Activated T-cell treated with anti-CD3 and anti-CD28 coated beads, Interleukin-2, amount 50 U/mL, for 24 hours (primary cell): ENCODE measurements at places on chromosomes 7 and 10.

- no peaks in the 10 kb centered on the region for H3K36me3 ChIP-seq
- H3K4me1 ChIP-seq = no peaks in the 10 kb centered on the region
- no peak overlapping the region for H3K27ac ChIP-seq
- H3K4me3 ChIP-seq = no peak overlapping the region
Measured at GRCh38 chr10:113493195-113493594, 59.7 kb upstream of the HABP2 start.

DNA sequence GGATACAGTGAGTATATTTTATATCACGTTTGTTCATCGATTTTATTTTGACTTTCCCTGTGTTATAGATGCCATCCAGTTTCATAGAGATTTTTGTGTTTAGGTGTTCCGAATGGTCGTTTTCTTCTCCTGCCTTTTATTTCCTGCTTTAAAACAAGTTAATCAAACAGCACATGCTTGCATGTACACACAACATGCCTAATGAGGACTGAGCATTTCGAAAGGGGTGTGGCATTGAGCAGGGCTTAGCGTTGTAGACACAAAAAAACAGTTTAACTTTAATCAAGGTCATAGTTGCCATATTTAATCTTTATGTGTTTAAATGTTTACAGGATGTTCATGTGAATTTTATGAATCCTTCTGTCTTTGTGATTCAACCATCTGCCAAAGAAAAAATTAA lies 430.5 kb upstream of the GALNT17 start:
- H3K27ac ChIP-seq = no peak overlapping the region
- H3K27me3 ChIP-seq = peaks cover 25% of the 10 kb centered on the region
- H3K36me3 ChIP-seq = no peaks in the 10 kb centered on the region
- peaks cover 11% of the 10 kb centered on the region for H3K4me1 ChIP-seq

DNA sequence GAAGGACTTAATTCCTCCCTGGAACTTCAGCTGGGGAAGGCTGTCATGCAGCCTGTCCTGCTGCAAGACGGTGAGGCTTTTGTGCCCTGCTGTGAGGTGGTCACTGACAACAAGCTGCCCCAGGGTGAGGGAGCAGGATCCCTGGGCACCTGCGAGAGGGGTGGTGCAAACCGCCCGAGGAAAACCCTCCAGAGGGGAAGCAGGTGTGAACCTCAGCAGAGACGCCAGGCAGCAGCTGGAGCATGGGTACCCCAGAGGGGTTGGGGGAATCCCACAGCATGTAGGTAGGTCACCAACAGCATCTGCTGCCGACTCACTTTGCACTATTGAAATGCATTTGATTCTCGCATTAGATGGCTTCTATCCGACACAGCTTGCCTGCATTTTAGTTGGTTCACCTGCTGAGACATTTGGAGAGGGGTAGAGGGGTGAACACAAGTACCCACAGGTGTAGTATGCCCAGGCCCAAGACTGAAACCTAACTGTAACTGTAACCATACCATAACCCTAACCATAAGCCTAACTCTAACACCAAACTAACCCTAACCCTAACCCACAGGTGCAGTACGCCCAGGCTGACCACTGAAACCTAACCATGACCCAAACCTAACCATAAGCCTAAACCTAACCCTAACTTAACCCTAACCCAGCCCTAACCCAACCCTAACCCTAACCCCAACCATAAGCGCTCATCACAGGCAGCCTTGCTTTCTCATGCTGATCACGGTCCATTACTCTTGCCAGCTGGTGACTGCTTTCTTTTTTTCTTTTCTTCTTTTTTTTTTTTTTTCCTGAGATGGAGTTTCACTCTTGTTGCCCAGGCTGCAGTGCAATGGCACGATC lies 85.9 kb downstream of the ELFN1 start:
- no peak for DNase-seq
- H3K4me1 ChIP-seq = peaks cover 9% of the 10 kb centered on the region
- H3K36me3 ChIP-seq = no peaks in the 10 kb centered on the region
- peaks cover 11% of the 10 kb centered on the region for H3K27me3 ChIP-seq
- no peak overlapping the region for H3K4me3 ChIP-seq

DNA sequence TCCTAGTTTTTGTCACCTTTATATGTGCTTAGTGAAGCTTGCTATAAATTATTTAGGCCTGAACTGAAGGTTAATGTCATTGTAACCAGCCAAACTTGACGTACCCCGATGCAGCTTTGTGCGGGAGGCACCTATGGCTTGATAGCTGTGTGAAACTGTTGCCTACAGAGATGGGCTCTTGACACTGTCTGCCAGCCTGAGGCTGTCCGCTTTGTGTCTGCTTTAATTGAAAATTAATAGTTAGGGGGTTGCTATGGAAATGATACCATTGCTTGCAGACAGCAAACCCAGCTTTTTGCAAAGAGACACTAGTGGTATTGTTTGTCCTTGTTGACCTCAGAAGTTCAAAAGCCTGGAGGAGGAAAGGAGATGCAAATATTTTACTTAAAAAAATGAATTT lies 2.1 kb upstream of the FOXP2 start:
- no peaks in the 10 kb centered on the region for H3K27me3 ChIP-seq
- no peak overlapping the region for H3K4me3 ChIP-seq
- no peak overlapping the region for H3K27ac ChIP-seq
- H3K4me1 ChIP-seq = no peaks in the 10 kb centered on the region

- H3K36me3 ChIP-seq = no peaks in the 10 kb centered on the region
- no peak overlapping the region for H3K4me3 ChIP-seq
- DNase-seq = no peak
- H3K27ac ChIP-seq = no peak overlapping the region
- H3K27me3 ChIP-seq = peaks cover 29% of the 10 kb centered on the region
Measured at GRCh38 chr10:113297226-113297625, 255.6 kb upstream of the HABP2 start.

GRCh38 chr7:101754424-101755159 lies 62.8 kb upstream of the CUX1 start:
- H3K4me3 ChIP-seq = peak overlapping the region; percentile 73
- peaks cover 15% of the 10 kb centered on the region for H3K4me1 ChIP-seq
- peak; percentile 42 for DNase-seq
- H3K27me3 ChIP-seq = no peaks in the 10 kb centered on the region

GRCh38 chr10:132653721-132654120 lies 116.1 kb downstream of the INPP5A start:
- H3K27me3 ChIP-seq = no peaks in the 10 kb centered on the region
- no peak overlapping the region for H3K4me3 ChIP-seq
- H3K27ac ChIP-seq = no peak overlapping the region
- no peak for DNase-seq

GRCh38 chr10:55466806-55467504 lies 665.9 kb upstream of the PCDH15 start:
- H3K4me3 ChIP-seq = no peak overlapping the region
- no peaks in the 10 kb centered on the region for H3K36me3 ChIP-seq
- no peaks in the 10 kb centered on the region for H3K4me1 ChIP-seq
- DNase-seq = no peak
- H3K27me3 ChIP-seq = no peaks in the 10 kb centered on the region

DNA sequence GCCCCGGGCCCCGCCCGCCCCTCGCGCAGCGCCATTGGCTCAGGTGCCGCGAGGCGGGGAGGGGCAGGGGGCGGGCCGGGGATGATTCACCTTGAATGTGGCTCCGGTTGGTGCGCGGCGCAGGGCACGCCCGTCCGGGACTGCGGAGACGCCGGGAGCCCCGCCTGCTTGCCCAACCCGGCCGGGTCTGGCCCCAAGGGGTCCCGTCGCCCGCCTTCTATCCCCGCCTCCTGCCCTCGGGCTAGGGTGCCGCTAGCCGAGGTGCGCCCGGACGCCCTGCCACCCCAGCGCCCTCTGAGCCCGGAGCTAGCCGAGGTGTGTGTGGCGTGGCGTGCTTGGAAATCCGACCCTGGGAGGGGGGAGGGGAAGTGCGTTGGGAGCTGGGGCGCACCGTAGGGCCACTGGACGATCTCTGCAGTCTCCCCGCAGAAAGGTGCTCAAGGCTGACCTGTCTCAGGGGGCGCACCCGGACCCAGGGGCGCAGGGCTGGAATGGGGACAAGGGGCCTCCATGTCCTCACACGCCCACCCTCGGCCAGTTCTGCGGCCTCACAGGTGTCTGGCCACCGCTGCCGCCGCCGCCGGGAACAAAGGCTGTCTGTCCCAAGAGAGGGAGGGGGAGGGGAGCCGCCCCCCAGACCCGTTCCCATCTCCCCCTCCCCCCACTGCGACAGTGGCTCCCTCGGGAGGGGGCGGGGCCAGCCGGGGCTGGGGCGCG lies 168.9 kb downstream of the NRF1 start:
- peaks cover 41% of the 10 kb centered on the region for H3K4me1 ChIP-seq
- peak overlapping the region; percentile 63 for H3K4me3 ChIP-seq
- peaks cover 70% of the 10 kb centered on the region for H3K27me3 ChIP-seq
- DNase-seq = peak; percentile 84
- H3K36me3 ChIP-seq = no peaks in the 10 kb centered on the region
- no peak overlapping the region for H3K27ac ChIP-seq

DNA sequence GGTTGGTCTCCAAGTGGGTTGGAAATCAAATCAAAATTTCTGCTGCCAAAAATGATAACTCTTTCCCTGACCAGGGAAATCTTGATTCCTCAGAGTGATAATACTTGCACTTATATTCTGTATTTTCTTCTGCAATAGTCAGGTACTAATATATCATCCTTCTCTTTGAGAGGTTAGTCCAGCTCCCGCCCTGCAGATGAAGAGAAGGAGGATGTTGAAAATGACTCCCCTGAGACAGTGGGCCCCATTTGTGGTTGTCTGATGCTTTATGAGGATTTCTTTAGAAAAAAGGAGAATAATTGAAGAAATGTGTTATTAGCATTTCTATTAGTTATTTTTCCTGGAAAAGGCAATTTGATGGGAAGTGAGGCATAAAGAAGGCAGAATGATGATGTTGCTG lies 213.0 kb downstream of the SEC23IP start:
- DNase-seq = no peak
- no peak overlapping the region for H3K4me3 ChIP-seq
- H3K4me1 ChIP-seq = no peaks in the 10 kb centered on the region
- no peaks in the 10 kb centered on the region for H3K36me3 ChIP-seq
- no peak overlapping the region for H3K27ac ChIP-seq
- H3K27me3 ChIP-seq = peaks cover 22% of the 10 kb centered on the region

DNA sequence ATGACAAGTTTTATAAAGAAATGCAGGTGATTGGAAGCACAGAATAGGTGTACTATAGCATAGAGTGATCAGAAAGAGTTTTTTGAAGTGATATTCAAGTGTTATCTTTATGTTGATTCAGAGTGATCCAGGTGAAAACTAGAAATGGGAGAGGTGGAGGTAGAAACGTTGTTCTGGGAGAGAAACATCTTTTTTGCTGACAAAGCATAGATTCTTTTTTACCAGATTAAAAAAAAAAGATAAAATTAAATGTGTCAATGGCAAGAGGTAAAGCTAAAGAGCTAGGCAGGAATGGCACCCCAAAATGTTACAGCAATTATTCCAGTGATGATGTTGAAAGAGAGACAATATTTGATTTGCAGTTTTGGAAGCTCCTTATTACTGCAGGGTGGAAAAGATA lies 12.6 kb upstream of the VSTM2A start:
- H3K27me3 ChIP-seq = no peaks in the 10 kb centered on the region
- H3K4me1 ChIP-seq = no peaks in the 10 kb centered on the region
- H3K36me3 ChIP-seq = no peaks in the 10 kb centered on the region
- H3K4me3 ChIP-seq = no peak overlapping the region
- H3K27ac ChIP-seq = no peak overlapping the region

GRCh38 chr7:113204415-113204814 lies 86.1 kb upstream of the SMIM30 start:
- H3K4me1 ChIP-seq = no peaks in the 10 kb centered on the region
- DNase-seq = no peak
- H3K36me3 ChIP-seq = no peaks in the 10 kb centered on the region
- H3K27me3 ChIP-seq = peaks cover 32% of the 10 kb centered on the region

DNA sequence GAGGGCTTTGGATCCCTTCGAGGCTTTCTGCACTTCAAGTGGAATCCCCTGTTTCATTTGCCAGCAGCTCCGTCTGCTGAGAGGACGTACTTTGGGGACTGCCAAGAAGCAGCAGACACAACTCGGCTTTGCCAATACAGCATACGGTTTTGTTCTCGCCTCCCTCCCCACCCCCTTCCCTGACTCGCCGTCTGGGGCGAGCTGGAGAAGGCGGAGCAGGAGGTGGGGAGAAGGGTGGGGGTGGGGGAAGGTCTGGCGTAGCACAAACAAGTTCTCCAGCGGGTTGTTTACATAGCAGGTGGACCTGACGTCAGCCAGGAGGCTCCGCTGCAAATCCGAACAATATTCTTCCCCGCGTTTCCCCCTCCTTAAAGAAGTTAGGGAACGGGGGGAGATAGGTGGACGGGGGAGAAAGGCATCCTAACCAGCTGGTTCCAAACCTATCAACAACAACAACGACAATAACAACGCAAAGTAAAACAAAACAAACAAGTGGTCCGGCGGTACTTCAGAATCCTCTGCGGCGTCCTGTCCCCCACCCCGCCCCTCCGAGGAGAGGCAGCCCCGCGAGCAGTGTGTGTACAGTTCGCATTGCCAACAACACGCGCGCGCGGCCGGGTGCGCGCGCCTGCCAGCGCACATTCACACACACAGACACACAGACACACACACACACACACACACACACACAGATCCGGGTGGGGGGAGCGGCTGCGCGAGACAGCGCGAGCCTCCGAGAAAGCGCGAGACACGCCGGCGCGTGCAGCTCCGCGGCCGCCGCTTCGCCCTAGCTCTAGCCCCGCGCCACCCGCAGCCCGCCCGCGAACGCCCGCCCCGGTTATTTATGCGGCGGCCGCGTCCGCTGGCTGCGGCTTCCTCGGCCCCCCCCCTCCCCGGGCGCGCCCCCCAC lies 167.0 kb upstream of the PPP1R3A start:
- peaks cover 44% of the 10 kb centered on the region for H3K4me1 ChIP-seq
- peaks cover 77% of the 10 kb centered on the region for H3K27me3 ChIP-seq
- H3K4me3 ChIP-seq = peak overlapping the region; percentile 80
- no peak overlapping the region for H3K27ac ChIP-seq
- no peaks in the 10 kb centered on the region for H3K36me3 ChIP-seq

GRCh38 chr7:37928878-37929277 lies 8.4 kb downstream of the EPDR1 start:
- H3K4me3 ChIP-seq = no peak overlapping the region
- H3K27ac ChIP-seq = no peak overlapping the region
- H3K27me3 ChIP-seq = peaks cover 9% of the 10 kb centered on the region
- no peaks in the 10 kb centered on the region for H3K4me1 ChIP-seq
- no peak for DNase-seq

DNA sequence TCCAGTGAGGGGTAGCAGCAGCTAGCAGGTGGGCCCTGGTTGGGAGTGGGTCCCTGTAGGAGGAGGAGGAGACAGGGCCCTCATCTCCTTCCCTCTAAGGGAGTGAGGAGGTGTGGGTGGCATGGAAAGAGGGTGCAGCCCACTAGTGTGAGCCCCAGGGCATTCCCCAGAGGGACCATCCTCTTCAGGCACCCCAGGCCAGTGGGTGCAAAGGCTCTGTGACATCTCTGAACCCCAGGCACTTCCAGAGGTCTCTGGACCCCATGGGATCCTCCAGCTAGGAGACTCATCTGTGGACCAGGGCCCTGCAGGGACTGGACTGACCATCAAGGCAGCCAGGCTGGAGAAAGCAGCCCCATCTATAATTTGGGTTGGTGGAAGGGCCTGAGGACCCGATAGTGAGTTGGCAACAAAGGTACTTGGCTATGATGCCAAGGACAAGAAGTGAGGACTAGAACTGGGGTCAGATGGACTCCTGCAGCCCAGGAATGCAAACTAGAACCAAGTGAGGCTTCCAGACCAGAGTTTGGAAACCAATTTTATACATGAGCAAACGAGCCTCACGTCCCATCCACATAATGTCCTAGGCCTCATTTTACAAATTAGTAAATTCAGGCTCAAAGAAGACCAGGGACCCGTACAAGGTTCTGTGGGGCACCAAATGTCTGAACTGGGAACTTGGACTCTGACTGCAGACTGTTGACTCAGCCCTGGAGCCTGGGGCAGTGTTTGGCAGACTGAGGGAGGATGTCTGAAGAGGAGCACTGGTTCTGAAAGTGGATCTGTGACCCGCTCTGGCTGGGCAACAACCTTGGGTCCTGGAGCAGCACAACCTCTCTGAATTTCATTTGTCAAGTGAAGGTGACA lies 1.4 kb upstream of the VSTM4 start:
- no peak overlapping the region for H3K27ac ChIP-seq
- H3K4me1 ChIP-seq = peaks cover 3% of the 10 kb centered on the region
- H3K4me3 ChIP-seq = no peak overlapping the region
- peaks cover 54% of the 10 kb centered on the region for H3K27me3 ChIP-seq
- no peaks in the 10 kb centered on the region for H3K36me3 ChIP-seq
